ENCODE measurements at places on chromosomes 2 and 18. TPM values are rescaled to one million over a fixed set of nuclear protein-coding genes. Genes with fewer than 3 reads are reported as not detected.

Gene OSBPL1A
- 19.1 TPM for total RNA-seq

Gene ACTG2
- 0.89 TPM for total RNA-seq

Gene CFAP210
- total RNA-seq, result not detected

Gene GALR1
- total RNA-seq, result not detected

Gene MTHFD2
- 60.5 TPM for total RNA-seq

Gene RUFY4
- not detected for total RNA-seq

Gene RTP5
- not detected for total RNA-seq

Gene CIB4
- not detected for total RNA-seq

Gene CNGA3
- not detected for total RNA-seq

Gene CD28
- not detected for total RNA-seq

Gene ZEB2
- total RNA-seq, result 10.7 TPM

Gene ITGB6
- 1.6 TPM for total RNA-seq
